ENCODE measurements at places on chromosomes 12 and 14. TPM values are rescaled to one million over a fixed set of nuclear protein-coding genes. Genes with fewer than 3 reads are reported as not detected.

DNA sequence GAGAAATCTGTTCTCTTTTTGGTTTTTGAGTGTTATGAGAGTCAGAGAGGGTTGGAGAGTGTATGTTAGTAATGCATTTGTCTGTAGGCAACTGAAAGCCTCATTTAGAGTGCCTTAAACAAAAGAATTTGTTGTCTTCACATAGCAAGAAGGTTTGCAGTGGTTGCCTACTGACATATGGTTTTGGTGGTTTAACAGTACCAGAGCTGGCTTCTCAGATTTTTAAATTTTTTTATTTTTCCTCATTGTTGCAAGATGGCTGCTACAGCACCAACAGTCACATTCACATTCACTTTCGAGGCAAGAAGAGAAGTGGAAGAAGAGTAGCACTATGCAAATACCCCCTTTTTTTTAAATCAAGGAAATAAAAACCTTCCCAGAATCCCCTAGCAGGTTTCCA lies 106.5 kb downstream of the ADCK1 start:
- no peak for DNase-seq

The CAPZA3 gene
- polyA plus RNA-seq = 1.2 TPM

The TGFB3 gene
- polyA plus RNA-seq = 202 TPM

GRCh38 chr12:118633071-118633470 lies 256.7 kb downstream of the SUDS3 start:
- no peak for DNase-seq

DNA sequence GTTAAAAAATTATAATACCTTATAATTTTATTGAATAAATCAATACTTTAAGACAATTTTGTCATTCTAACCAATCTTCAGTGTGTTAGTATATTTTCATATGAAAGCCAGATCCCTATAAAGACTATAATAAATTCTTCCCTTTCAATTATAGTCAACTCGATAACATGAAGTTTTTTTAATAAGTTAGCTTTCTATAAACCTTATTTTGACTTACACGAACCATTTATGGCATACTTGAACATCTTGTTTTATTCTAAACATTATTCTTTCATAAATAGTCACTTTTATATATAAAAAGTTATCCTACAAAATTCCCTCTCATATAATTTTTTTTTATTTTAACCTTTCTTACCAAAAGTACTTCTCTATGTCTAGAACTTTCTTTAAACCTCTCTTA lies 1002.3 kb downstream of the TMEM121 start:
- no peak for DNase-seq

DNA sequence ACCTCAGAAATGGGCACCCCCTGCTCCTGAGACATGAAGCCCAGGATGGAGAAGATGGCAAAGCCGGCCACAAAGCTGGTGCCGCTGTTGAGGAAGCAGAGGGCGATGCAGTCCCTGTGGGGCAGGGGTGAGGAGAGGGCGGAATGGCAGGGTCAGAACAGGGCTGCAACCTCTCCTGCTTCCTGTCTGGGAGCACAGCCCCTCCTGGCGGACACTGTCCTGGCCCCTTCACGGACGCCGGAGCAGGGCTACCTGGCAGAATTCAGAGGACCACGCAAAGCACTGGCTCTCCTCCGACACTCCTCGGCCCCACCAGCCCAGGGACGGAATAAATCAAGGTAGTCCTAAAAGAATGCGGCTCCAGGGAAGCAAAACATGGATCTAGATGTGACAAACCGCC lies 12.4 kb upstream of the SLC6A12 start:
- DNase-seq = no peak

DNA sequence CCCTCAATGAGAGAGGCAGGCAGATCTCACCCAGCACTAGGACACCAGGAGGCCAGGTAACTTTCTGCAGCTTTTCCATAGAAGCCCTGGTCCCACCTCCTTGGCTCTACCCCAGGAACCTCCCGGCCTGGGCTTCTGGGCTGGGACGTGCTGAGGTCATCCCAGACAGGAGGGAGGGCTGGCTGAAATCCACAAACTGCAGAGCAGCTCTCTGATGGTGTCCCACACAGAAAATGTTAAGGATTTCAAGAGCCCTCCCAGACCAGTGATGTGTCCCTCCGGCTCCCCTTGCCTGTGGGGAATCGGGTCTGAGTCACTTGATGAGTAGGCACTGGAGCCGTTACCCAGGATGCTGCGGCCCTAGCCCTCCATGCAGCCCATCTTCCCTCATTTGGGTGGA lies 124.1 kb downstream of the ESRRB start:
- DNase-seq = no peak

GRCh38 chr12:111616177-111616623 lies 17.1 kb upstream of the ATXN2 start:
- DNase-seq = no peak

GRCh38 chr14:102103062-102103695 lies 16.3 kb upstream of the HSP90AA1 start:
- no peak for DNase-seq

DNA sequence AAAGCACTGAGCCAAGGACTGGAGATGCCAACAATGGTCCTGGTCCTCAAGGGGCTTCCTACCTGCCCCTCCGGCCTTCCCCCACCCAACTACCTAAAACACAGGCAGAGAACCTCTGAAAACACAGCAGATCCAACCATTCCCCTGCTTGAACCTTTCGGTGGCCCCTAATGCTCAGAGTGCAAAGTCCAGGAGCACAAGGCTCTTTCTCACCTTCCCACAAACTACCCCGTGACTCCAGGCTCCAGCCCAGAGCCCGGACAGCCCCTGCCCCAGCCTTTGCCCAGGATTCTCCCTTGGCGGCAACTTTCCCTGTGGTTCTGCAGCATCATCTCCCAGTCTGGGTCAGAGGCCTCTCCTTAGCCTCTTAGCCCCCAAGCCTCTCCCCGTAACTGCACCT lies 1.6 kb upstream of the CD9 start:
- no peak for DNase-seq

The SLC39A2 gene
- 0.21 TPM for polyA plus RNA-seq

The COPZ1 gene
- 224 TPM for polyA plus RNA-seq

- DNase-seq = no peak
Measured at GRCh38 chr12:41850046-41850445, 294.6 kb downstream of the GXYLT1 start.

DNA sequence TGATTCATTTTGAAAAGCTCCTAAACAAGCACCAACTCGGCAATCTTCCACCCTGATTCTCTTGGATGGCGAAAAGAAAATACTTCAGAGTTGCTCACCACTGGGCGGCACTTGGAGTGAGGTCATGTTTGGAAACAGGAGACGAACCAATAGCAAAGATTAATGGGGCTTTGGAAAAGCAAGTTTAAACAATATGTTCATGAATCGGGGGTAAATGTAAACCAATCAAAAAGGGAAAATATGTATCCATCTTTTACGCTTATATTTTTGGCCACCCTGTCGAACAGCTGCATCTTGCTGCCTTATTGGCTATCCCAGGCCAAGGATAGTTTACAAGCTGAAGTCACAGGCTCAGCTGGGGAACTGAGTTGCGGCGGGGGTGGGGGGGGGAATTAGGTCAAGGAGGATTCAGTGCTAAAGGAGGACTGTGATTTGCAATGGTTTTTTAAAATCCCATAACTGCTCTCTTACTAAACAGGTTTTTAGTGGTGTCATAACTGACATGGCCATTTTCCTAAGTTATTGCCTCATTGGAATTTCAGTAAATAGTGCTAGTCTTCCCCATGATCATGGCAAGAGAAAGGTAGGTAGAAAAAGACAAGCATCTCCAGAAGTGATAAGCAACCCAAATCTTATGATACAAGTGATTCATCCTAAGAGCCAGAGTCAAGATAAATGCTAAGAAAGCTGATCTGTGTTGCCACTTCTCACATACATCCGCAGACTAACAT lies 210.6 kb downstream of the PHLDA1 start:
- DNase-seq = peak; percentile 70

DNA sequence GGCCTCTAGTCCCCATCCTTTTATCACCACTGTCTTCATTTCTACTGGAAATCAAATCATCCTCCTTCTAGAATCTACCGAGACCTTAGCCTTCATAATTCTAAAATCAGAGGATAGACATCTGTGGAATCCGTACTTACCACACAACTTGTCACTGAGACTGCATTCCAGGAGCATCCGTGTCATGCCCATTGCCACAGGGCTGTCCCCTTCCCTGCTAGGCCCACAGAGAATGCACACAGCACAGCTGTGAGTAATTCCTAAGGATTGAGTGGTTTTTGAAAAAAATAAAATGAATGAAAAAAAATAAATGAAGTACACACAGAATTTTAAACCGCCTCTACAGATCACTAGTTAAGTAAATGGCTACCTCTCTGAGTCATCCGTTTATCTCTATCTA lies 21.0 kb upstream of the MAGOHB start:
- no peak for DNase-seq

The TMEM63C gene
- 0.88 TPM for polyA plus RNA-seq

GRCh38 chr12:31106101-31106803 lies 32.6 kb downstream of the DDX11 start:
- DNase-seq = no peak

- no peak for DNase-seq
Measured at GRCh38 chr14:87254331-87254874, 738.6 kb downstream of the GALC start.

DNA sequence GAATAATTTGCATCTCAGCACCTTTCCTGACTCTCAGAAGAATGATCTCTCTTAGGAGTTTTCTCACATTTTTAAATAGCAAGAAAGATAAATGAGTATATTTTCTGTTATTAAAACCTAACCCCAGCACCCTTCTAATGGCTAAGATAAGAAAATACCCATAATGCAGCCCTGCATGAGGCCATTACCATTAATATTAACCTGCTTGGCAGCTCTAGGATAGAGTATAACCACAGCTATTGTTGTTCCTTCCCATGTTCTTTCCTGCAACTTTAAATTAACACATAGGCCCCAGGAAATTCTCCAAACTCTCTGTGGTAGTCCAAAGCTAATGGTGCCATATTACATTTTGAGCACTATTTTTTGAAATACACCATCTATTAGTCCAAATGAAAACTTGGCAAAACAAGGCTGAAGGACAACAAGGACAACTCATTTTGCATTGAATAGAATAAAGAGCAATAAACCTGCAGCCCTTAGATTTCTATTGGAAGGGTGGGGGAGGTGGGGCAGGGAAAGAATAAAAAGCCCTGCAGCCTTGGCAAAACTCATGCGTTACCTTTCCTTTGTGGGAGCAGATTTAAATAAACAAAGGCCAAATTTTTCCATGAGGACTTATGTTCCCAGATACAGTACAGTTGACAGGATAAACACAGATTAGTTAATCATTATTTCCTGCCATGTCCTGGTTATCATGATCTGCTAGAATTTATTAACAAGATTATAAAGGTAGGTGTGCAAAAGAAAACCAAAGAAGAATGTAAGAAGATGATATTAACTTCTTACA lies 46.9 kb downstream of the BTG1 start:
- no peak for DNase-seq

GRCh38 chr12:51817027-51817953 lies 31.2 kb downstream of the FIGNL2 start:
- DNase-seq = no peak

The NTN4 gene
- 22.6 TPM for polyA plus RNA-seq

DNA sequence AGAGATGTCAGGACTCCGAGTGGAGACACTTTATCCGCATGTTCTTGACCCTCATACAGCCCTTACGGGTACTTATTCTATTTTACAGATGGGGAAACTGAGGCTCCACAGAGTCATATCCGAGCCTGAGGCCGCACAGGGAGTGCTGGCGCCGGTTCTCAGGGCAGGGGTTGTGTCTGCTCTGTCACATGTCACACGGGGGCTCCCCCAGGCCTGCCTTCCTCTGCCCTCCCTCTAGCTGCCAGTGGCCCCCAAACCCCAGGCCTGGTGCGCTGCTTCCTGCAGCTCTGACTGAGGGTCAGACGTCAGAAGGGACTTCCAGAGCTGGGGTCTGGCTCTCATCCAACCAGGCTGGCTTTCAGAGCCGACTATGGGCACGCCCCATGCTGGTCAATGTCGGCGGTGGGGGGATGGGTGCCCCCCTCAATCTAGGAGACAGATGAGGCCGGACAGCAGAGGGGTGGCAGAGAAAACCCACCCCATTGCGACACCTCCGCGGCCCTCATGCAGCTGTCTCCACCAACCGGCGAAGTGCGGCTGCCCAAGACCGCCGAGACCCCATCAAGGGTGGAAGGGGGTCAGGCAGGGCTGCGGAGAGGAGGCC lies 811 bp upstream of the INF2 start:
- no peak for DNase-seq

The CPNE6 gene
- not detected for polyA plus RNA-seq

The CACNA1C gene
- polyA plus RNA-seq = 16.6 TPM

The MAP1LC3B2 gene
- 5.5 TPM for polyA plus RNA-seq

The LAG3 gene
- polyA plus RNA-seq = 1.6 TPM

The SPTB gene
- 3.6 TPM for polyA plus RNA-seq

- DNase-seq = no peak
Measured at GRCh38 chr14:72844524-72844923, 49.4 kb downstream of the DPF3 start.

The INHBC gene
- not detected for polyA plus RNA-seq

DNA sequence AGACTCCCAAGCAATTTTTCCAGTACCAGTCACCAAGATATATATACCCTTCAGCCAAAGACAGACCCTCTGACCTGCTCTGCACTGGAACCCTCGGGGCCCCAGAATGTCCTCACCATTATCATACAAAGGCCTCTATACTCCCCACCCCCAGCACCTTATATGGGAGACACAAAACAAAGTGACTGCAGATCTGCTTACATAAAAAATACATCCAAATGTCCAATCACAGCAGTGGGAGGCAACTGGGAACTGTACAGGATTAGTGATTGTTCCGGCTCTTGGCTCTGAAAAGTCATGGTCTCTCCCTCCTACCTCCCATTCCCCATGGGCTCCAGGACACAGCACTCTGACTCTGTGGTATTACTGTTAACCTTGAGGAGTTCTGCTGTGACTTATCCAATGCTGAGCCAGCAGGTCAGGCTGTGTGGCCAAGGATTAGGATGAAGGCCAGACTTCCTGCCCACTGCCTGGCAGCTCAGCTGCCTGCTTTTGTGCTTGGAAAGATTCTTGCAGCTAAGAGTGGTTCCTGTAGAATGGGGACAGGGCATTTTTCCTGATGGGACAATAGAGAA lies 13.7 kb downstream of the OXA1L start:
- DNase-seq = no peak

- no peak for DNase-seq
Measured at GRCh38 chr12:48965298-48965838, 6.2 kb downstream of the WNT10B start.

The FAM222A gene
- polyA plus RNA-seq = 1.8 TPM

The CMA1 gene
- 0.74 TPM for polyA plus RNA-seq

DNA sequence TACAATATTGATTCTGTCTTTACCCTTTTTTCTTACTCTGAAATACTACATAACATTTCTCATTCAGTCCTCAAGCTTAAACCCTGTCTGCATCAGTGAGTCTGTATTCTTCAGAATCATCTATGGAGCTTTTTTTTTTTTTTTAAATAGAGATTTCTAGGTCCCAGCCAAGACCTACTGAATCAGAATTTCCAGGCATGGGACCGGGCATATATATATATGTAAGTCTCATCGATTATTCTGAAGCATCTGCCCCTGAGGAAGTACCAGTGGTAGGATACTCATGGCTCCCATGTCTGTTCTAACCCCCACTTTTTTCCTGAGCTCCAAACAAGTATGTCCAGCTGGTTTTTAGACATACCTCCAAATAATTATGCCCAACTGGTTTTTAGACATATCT lies 6.1 kb downstream of the DDX47 start:
- no peak for DNase-seq

Data from left lung (tissue), 14 donors.